ENCODE measurements at places on chromosomes 3 and 15.

GRCh38 chr3:5035692-5036391 lies 56.6 kb downstream of the BHLHE40 start:
- H3K4me1 ChIP-seq: no peaks in the 10 kb centered on the region
- no peaks in the 10 kb centered on the region for H3K27me3 ChIP-seq
- no peak for DNase-seq
- no peak overlapping the region for H3K27ac ChIP-seq
- no peaks in the 10 kb centered on the region for H3K36me3 ChIP-seq

- no peak overlapping the region for H3K27ac ChIP-seq
- H3K27me3 ChIP-seq: peaks cover 10% of the 10 kb centered on the region
- H3K4me3 ChIP-seq: no peak overlapping the region
- H3K36me3 ChIP-seq: no peaks in the 10 kb centered on the region
- DNase-seq: no peak
Observed at GRCh38 chr15:72281713-72282112, 9.4 kb upstream of the PARP6 start.

GRCh38 chr3:72319194-72320094 lies 528.8 kb downstream of the SHQ1 start:
- H3K27me3 ChIP-seq: no peaks in the 10 kb centered on the region
- H3K36me3 ChIP-seq: no peaks in the 10 kb centered on the region
- H3K4me1 ChIP-seq: no peaks in the 10 kb centered on the region
- DNase-seq: no peak
- H3K27ac ChIP-seq: no peak overlapping the region

- no peak overlapping the region for H3K27ac ChIP-seq
- H3K4me3 ChIP-seq: no peak overlapping the region
- H3K4me1 ChIP-seq: peaks cover 18% of the 10 kb centered on the region
- no peak for DNase-seq
- H3K27me3 ChIP-seq: peaks cover 2% of the 10 kb centered on the region
Observed at GRCh38 chr3:170359178-170359704, 1.7 kb downstream of the SKIL start.

GRCh38 chr3:99638167-99638948 lies at the start of gene COL8A1:
Gene COL8A1 (plus strand): TSS chr3:99638594. CDS start chr3:99790683, 152,089 bp downstream.
- H3K36me3 ChIP-seq: no peaks in the 10 kb centered on the region
- peaks cover 26% of the 10 kb centered on the region for H3K27me3 ChIP-seq
- peak within 1 kb of the TSS; percentile 67 for H3K4me3 ChIP-seq
- H3K4me1 ChIP-seq: peaks cover 6% of the 10 kb centered on the region
- H3K27ac ChIP-seq: no peak within 1 kb of the TSS

DNA sequence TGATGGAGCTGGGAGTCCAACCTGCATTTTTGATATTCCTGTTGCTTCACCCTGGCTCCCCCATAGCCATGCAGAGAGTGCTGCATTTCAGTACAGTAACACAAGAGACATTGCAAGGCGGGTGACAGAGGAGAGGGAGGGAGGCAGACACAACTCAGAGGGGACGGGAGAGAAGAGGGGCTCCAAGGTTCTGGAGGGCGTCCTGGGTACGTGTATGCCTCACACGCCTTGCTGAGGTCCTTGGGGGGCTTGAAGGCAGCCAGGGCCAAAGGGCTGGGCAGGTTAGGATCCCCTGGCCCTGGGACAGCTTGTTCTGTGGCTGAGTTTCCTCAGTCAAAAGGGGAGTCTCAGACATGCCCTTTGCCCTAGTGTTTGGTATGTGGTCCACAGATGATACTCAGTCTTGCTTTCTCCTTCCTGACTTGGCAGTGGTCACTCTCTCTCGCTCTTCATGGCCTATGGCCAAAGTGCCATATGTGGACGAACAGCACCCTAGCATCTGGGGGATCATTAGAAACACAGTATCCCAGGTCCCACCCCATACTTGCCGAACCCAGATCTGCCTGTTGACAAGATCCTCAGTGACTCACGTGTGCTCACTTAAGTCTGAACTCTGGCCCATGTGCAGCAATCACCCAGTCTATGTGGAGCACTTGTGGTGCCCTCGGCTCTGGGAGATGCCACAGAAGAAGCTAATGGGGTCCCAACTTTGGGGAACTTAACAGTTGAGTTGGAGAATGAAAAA lies 52.9 kb downstream of the FGD5 start:
- H3K4me3 ChIP-seq: peak overlapping the region; percentile 33
- peaks cover 3% of the 10 kb centered on the region for H3K4me1 ChIP-seq
- H3K27ac ChIP-seq: no peak overlapping the region
- DNase-seq: no peak

DNA sequence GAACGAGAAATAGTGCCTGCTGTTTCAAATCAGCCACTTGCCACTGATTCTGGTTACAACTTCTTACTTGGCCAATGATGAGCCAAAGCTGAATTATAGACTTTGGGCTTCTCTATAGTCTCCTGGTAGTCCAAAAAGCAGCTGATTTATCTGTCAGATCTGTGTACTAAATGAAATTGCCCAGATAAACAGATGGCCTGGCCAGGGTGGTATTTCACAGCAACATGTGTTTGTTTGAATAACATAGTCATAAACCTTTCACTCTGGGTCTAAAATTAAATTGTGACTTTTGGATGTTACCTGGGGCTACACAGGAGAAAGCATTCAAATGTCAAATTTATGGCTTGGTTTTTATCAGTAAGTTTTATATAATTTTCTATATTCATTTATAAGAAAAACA lies 147.0 kb downstream of the NECTIN3 start:
- H3K27ac ChIP-seq: no peak overlapping the region
- no peak for DNase-seq
- no peaks in the 10 kb centered on the region for H3K4me1 ChIP-seq
- no peak overlapping the region for H3K4me3 ChIP-seq

- H3K27me3 ChIP-seq: no peaks in the 10 kb centered on the region
- H3K4me1 ChIP-seq: no peaks in the 10 kb centered on the region
- H3K36me3 ChIP-seq: no peaks in the 10 kb centered on the region
- H3K4me3 ChIP-seq: no peak overlapping the region
Observed at GRCh38 chr3:37607604-37608003, 254.1 kb upstream of the CTDSPL start.

DNA sequence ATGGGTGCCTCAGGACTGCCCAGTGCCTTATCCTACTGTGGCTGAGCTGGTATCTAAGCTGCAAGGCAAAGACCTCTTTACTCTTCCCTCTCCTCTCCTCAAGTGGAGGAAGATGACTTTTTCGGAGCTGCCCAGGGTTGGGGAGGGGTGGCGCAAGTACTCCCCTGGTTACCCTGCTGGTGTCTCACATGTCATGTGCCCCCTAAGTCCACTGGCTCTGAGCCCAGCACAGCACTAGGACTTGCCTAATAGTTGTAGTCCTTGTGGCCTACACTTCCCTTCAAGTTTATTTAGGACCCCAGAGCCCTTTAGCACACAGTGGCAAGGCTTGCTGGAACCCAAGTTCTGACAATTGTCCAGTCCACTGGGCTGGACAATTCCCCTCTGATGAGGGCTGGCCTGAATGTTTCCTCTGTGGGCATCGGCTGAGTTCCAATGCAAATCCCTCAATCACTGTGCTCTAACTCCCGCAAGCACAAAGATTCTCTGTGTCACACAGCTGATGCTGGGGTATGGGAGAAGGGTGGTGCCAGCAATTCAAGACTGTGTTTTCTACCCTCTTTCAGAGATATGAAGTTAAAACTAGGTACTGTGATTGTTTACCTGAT lies 60.4 kb downstream of the UQCC5 start:
- peaks cover 11% of the 10 kb centered on the region for H3K36me3 ChIP-seq
- H3K27me3 ChIP-seq: no peaks in the 10 kb centered on the region
- H3K4me1 ChIP-seq: no peaks in the 10 kb centered on the region
- H3K27ac ChIP-seq: no peak overlapping the region

- H3K27ac ChIP-seq: no peak overlapping the region
- no peaks in the 10 kb centered on the region for H3K27me3 ChIP-seq
- no peak overlapping the region for H3K4me3 ChIP-seq
- no peak for DNase-seq
Observed at GRCh38 chr15:70387993-70388392, 290.3 kb upstream of the TLE3 start.

- H3K4me1 ChIP-seq: peaks cover 3% of the 10 kb centered on the region
- H3K27me3 ChIP-seq: peaks cover 2% of the 10 kb centered on the region
- no peaks in the 10 kb centered on the region for H3K36me3 ChIP-seq
- H3K4me3 ChIP-seq: no peak overlapping the region
- no peak for DNase-seq
Observed at GRCh38 chr15:73826711-73827251, 46.6 kb upstream of the TBC1D21 start.

GRCh38 chr3:81436182-81436581 lies 325.3 kb downstream of the GBE1 start:
- H3K4me3 ChIP-seq: no peak overlapping the region
- H3K27me3 ChIP-seq: no peaks in the 10 kb centered on the region
- peaks cover 2% of the 10 kb centered on the region for H3K4me1 ChIP-seq
- no peak overlapping the region for H3K27ac ChIP-seq

GRCh38 chr3:190706582-190706981 lies 155.9 kb downstream of the GMNC start:
- no peak for DNase-seq
- no peak overlapping the region for H3K4me3 ChIP-seq
- peaks cover 2% of the 10 kb centered on the region for H3K4me1 ChIP-seq
- H3K27ac ChIP-seq: no peak overlapping the region

- no peaks in the 10 kb centered on the region for H3K27me3 ChIP-seq
- H3K36me3 ChIP-seq: peaks cover 11% of the 10 kb centered on the region
- no peak for DNase-seq
- H3K4me1 ChIP-seq: peaks cover 18% of the 10 kb centered on the region
- no peak overlapping the region for H3K27ac ChIP-seq
Observed at GRCh38 chr3:51953445-51953844, 1.7 kb upstream of the GPR62 start.

GRCh38 chr15:40960925-40961324 lies 7.7 kb downstream of the CHAC1 start:
- peaks cover 8% of the 10 kb centered on the region for H3K4me1 ChIP-seq
- no peaks in the 10 kb centered on the region for H3K36me3 ChIP-seq
- peaks cover 2% of the 10 kb centered on the region for H3K27me3 ChIP-seq

- DNase-seq: no peak
- no peaks in the 10 kb centered on the region for H3K4me1 ChIP-seq
- no peaks in the 10 kb centered on the region for H3K36me3 ChIP-seq
- H3K27ac ChIP-seq: no peak overlapping the region
- no peak overlapping the region for H3K4me3 ChIP-seq
Observed at GRCh38 chr15:58526647-58527192, 94.9 kb downstream of the LIPC start.

DNA sequence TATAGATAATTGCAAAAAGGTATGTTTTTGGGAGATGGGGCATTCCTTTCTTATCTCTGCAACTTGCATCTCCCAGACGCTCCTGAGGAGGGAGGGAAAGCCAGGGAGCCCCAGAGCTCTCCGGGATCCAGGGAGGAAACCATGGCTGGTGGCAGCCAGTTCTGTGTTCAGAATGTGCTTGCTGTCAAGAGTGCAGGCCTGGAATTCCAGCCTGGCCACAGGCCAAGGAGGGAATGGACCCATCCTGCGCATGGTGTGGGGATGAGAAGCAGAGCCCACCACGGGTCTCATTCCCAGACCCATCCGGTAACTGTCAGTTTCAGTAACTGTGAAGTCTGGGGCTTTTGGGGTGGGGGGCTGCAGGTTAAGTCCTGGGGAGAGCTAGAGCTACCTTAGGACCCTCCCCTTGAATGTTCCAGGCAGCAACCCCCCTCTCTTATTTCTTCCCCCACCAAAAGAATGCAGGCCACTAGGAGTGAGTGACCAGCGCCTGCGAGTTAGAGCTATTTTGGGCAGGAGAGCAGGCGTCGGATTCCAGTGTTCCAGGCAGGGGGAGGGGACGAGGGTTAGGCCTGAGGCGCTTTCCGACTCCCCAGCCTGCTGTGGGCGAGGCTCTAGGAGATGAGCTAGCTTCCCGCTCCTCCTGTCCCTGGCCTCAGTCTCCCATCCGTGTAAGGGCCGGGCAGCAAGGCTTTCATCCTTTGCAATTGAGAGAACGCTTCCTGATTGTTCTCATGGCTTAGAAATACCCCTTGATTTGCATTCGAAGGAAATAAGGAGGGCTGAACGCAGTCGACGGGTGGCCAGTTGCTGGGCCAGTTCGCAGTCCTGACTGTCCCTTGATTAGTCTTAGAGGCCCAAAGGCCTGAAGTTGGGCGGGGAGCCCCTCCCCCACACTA lies 781 bp upstream of the DAG1 start:
- DNase-seq: no peak
- H3K4me1 ChIP-seq: peaks cover 17% of the 10 kb centered on the region
- H3K4me3 ChIP-seq: peak overlapping the region; percentile 70
- H3K27me3 ChIP-seq: no peaks in the 10 kb centered on the region
- H3K36me3 ChIP-seq: peaks cover 11% of the 10 kb centered on the region

DNA sequence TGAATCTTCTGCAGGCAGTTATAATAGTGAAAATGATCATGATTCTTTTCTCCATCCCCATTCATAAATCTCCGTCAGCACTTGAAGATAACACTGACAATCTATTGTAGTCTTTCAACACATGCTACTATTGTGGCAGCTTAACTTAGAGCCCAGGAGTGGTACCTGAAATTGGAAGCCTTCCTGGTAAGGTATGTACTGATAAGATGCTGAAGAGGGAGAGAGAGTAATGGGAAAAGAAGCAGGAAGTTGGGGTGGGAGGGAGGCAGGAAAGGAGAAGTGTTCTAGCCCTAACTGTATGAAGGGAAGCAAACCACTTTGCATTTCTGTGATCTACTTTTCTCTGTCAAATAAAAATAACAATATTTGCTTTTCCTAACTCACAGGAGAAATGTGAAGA lies 197.4 kb upstream of the RORA start:
- H3K4me3 ChIP-seq: no peak overlapping the region
- no peak for DNase-seq
- H3K36me3 ChIP-seq: no peaks in the 10 kb centered on the region
- no peaks in the 10 kb centered on the region for H3K4me1 ChIP-seq
- H3K27me3 ChIP-seq: no peaks in the 10 kb centered on the region

GRCh38 chr3:89278302-89279025 lies 171.0 kb downstream of the EPHA3 start:
- no peaks in the 10 kb centered on the region for H3K36me3 ChIP-seq
- peaks cover 11% of the 10 kb centered on the region for H3K4me1 ChIP-seq
- H3K27me3 ChIP-seq: no peaks in the 10 kb centered on the region
- H3K27ac ChIP-seq: no peak overlapping the region
- peak; percentile 29 for DNase-seq

DNA sequence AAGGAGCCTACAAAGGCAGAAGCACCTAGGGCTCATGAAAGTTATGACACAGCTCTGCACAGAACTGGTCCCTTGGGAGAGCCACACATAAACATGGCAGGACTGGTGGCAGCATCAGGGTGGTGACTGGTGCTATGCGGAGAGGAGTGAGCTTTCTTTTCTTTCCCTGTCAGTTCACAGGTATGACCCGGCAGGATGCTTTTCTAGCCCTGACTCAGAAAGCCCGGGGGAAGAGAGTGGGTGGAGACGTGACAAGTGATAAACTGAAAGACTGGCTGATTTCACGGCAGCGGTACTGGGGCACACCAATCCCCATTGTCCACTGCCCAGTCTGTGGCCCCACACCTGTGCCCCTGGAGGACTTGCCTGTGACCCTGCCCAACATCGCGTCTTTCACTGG lies 103.0 kb downstream of the LARS2 start:
- no peaks in the 10 kb centered on the region for H3K4me1 ChIP-seq
- H3K4me3 ChIP-seq: no peak overlapping the region
- peaks cover 11% of the 10 kb centered on the region for H3K36me3 ChIP-seq
- H3K27me3 ChIP-seq: no peaks in the 10 kb centered on the region

DNA sequence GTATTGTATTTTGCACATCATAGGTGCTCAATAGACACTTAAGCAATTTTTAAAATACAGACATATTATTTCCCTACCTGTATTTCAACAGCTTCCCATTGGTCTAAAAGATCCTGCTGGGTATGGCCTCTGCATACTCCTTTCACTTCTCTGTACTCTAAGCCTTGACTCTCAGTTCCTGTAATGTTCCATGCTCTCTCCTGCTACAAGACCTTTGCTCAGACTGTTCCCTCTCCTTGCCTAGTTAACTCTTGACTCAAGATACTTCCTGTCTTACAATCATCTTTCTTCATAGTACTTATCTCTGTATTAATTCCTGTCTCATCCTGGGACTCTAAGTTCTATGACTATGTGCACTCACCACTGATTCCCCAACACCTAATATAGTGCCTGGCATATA lies 1.7 kb downstream of the SCN11A start:
- no peak overlapping the region for H3K27ac ChIP-seq
- no peaks in the 10 kb centered on the region for H3K27me3 ChIP-seq
- no peak overlapping the region for H3K4me3 ChIP-seq
- no peak for DNase-seq
- H3K36me3 ChIP-seq: no peaks in the 10 kb centered on the region

Data from neuronal stem cell (in vitro differentiated cells).